ENCODE measurements at places on chromosomes 7 and 10. TPM values are rescaled to one million over a fixed set of nuclear protein-coding genes. Genes with fewer than 3 reads are reported as not detected.

Gene AQP1
- total RNA-seq, result 152 TPM

Gene SLC13A1
- total RNA-seq, result not detected

Gene RBP3
- total RNA-seq, result not detected

Gene GATA3
- total RNA-seq, result 0.28 TPM

Gene SPDYE2B
- not detected for total RNA-seq

Gene MIOS
- 38.3 TPM for total RNA-seq

Gene FGFBP3
- 0.56 TPM for total RNA-seq

Gene DGKI
- total RNA-seq, result 22.3 TPM

Gene CNNM1
- total RNA-seq, result 0.28 TPM
